ENCODE measurements at places on chromosomes 6 and 20. TPM values are rescaled to one million over a fixed set of nuclear protein-coding genes. Genes with fewer than 3 reads are reported as not detected.

The FAM217B gene
- 2.7 TPM for total RNA-seq

The CYP21A2 gene
- 0.27 TPM for total RNA-seq

The POLR3F gene
- total RNA-seq = 4.0 TPM

The TUBB1 gene
- 4.0 TPM for total RNA-seq

The LZTS3 gene
- total RNA-seq = 9.4 TPM

- no peak for DNase-seq
Measured at GRCh38 chr6:155765275-155766194, 309.9 kb upstream of the NOX3 start.

DNA sequence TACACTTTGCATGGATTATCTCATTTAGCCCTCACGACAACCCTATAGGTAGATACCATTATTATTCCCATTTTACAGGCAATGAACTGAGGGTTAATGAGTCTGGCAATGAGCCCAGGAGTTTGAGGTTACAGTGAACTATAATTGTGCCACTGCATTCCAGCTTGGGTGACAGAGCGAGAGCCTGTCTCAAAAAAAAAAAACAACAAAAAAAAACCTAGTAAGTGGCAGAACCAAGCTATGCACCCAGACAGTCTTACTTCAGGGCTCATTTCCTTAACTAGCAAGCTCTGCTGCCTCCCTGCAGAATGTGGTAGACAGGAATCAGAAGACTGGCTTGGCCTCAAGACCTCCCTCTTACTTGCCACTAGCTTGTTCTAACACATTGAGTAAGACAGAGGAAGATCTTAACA, 71.9 kb upstream of the RREB1 start:
- DNase-seq = no peak

DNA sequence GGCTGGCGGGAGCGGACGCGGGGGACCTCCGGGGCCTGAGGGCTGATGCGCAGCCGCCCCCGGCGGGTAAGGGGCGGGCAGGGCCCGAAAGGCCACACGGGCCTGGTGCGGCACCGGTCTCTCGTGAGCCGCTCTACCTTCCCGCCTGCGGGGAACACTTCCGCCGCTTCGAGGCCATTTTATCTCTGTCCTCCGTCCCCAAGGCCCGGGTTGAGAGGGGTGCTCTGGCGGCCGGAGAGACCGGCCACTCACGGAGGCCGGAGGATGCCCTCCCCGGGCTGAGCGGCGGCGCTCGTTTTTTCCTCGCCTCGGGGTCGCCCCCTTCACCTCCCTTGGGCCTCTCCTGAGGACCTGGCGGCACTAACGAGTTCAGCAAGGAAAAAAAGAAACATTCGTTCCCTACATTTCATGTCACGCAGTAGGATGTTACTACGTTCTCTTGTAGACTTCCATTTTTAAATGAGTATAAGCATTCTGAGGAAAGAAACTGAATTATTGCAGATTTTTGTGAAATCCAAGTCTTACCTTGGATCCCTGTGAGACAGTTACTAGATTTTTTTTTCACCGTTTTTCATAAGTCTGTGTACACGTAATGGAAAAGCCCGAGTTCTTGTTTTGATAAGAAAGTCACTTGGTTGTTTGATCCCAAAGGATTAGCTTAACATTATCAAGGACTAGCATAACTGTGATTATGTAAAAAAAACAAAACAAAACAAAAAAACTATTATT, 575 bp downstream of the WTAP start:
- no peak for DNase-seq

DNA sequence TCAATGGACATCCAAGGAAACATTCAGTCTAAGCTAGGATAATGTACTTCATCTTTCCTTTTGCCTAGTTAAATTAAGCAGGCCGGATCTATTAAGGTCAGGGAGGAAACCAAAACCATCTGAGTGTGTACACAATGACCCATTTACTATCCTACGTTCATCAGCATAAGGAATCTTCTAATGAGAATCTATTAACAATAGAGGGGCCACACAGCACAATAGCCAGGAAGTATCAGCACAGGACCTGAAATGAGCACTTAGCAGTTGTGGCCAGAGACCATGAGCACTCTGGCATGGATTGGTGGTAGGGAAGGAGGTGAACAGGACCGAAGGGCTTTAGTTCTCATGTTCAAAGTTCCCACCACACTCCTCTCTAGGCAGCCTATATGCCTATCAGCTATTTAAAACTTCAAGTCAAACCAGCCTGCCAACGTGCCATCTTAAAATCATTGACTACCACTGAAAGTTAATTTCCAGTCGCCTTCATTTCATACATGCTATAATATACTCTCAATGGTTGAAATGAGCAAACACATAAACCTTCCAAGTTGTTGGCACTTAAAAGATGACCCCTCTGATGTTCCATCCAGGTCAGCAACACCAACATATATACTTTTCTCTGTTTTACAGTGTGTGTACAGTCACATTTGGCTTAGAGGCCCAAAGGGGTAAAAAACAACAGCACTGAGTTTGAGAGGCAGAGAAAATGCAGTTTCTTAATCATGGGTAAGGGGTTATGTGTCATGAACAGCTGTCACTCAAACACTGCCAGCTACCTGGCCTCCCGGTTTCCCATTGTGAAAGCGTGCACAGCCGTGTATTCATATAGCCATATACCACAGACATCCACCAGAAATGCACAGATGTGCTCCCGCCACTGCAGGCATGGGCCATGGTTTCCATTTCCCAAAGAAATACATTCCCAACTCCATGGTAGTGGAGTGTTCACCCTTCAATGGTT, 184.3 kb downstream of the TBXT start:
- DNase-seq = no peak

- DNase-seq = no peak
Measured at GRCh38 chr6:56725254-56725653, 82.6 kb upstream of the DST start.

- no peak for DNase-seq
Measured at GRCh38 chr6:7604003-7604402, 14.0 kb downstream of the SNRNP48 start.

- peak; percentile 94 for DNase-seq
Measured at GRCh38 chr20:63216041-63216848, at the start of gene YTHDF1. Gene YTHDF1, minus strand, starts transcription at chr20:63216131. Its CDS starts 239 bp downstream, at chr20:63215892.

- no peak for DNase-seq
Measured at GRCh38 chr6:39114388-39114703, 640 bp downstream of the SAYSD1 start.

- DNase-seq = no peak
Measured at GRCh38 chr6:130661077-130661476, 166.1 kb upstream of the SMLR1 start.
